Karpas-422 (cell line): ENCODE measurements at places on chromosomes 2 and 18. TPM values are rescaled to one million over a fixed set of nuclear protein-coding genes. Genes with fewer than 3 reads are reported as not detected.

DNA sequence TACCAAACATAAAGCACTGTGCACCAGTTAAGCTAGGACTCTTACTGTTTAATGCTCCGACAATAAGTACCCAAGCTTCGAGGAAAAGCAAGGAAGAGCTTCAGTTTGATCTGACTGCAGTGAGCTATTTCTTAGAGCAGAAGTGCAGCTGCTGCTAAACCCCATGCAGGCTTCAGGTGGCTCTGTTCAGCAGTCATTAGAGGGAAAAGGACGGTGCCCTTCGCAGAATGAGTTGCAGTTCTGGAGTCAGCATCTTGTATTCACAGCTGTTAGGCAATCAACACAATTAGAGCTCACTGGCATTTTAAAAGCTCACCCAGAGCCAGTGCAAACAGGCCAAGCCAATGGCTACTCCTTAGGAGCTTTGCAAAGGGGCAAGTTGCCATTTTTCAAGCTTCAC lies 1.5 kb upstream of the CERKL start:
- DNase-seq: peak; percentile 77

DNA sequence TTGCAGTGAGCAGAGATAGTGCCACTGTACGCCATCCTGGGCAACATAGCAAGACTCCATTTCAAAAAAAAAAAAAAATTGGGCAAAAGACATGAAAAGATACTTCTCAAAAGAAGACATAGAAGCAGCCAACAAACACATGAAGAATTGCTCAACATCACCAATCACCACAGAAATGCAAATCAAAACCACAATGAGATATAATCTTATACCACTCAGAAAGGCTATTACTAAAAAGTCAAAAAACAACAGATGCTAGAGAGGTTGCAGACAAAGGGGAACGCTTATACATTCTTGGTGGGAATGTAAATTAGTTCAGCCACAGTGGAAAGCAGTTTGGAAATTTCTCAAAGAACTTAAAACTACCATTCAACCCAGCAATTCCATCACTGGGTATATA lies 43.1 kb upstream of the CHAC2 start:
- DNase-seq: no peak

DNA sequence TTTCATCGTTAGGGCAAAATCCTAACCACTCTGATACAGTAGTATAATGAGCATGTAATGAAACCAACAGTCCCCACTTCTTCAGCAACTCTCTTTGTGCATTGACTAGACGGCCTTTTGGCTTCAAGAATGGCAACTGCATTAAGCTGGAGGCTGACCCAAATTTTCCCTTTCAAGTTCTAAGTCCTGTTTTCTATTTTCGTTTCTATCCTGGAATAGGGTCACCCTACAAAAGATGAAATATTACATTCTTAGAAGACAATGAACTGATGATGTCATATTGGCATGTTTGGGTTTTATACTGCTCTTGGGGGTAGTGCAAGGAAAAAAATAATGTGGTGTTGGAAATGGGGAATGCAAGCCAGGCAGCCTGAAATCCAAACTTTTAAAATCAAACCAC lies 254.4 kb downstream of the ETAA1 start:
- DNase-seq: peak; percentile 47

GRCh38 chr2:61380056-61380881 lies 90.6 kb downstream of the USP34 start:
- DNase-seq: no peak

DNA sequence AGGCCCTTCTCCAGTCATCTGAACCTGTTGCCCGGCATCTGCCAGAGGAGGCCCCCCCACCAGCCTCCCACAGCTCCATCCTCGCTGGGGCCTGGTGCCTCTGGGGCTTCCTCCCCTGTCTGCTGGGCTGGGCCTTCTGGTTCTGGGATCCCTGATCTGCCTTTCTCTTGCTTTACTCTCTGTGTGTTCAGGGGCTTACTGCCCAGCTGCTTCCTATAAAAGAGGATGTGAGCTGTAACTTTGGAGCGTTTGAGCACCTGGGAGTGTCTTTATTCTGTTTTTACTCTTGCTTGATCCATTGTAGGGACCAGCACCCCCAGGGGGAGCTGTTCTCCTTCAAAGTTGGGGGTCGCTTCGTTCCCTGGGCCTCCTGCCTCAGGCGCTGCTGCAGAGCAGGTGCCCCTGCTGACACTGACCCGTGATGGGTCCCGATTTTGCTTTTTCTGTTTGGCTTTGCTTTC lies 23.1 kb upstream of the FAHD2A start:
- DNase-seq: peak; percentile 65

- no peak for DNase-seq
Observed at GRCh38 chr2:185859506-185859905, 120.9 kb downstream of the FSIP2 start.

The UGT1A4 gene
- not detected in 2 replicates for total RNA-seq

The TMEM169 gene
- not detected in 2 replicates for total RNA-seq

The ALPG gene
- not detected in 2 replicates for total RNA-seq

DNA sequence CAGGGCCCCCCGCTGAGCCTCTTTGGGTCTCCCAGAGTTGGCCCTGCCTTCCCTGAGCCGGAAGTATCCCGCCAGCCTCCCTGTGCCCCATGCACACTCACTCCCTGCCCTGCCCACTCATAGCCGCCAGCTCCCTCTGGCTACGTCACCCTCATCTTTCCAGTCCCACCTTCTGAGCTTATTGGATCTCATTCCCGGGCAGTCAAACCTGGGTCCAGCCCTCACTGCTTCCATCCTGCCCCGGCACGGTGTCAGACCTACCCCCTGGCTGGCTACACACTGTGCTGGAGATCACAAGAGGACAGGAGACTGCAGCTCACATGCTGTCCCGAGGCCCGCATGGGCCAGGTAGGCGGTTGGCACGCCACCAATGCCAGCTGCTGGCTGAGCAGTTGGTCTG lies 147.2 kb downstream of the ASB1 start:
- no peak for DNase-seq

DNA sequence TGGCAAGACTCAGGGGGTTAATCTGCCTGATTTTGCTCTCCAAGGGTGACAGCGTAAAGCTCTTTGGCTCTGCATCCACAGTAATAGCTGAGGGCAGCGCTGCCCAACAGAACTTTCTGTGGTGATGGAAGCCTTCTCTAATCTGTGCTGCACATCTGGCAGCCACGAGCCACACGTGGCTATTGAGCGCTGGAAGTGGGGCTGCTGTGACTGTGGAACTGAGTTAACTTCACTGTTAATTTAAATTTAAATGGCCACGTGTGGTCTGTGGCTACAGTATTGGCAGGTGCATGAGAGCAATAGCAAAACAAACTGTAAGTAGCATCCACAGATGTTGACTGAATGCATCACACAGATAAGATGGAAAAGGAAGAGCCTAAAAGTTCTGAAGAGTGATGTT lies 47.3 kb upstream of the TMEM200C start:
- DNase-seq: no peak

DNA sequence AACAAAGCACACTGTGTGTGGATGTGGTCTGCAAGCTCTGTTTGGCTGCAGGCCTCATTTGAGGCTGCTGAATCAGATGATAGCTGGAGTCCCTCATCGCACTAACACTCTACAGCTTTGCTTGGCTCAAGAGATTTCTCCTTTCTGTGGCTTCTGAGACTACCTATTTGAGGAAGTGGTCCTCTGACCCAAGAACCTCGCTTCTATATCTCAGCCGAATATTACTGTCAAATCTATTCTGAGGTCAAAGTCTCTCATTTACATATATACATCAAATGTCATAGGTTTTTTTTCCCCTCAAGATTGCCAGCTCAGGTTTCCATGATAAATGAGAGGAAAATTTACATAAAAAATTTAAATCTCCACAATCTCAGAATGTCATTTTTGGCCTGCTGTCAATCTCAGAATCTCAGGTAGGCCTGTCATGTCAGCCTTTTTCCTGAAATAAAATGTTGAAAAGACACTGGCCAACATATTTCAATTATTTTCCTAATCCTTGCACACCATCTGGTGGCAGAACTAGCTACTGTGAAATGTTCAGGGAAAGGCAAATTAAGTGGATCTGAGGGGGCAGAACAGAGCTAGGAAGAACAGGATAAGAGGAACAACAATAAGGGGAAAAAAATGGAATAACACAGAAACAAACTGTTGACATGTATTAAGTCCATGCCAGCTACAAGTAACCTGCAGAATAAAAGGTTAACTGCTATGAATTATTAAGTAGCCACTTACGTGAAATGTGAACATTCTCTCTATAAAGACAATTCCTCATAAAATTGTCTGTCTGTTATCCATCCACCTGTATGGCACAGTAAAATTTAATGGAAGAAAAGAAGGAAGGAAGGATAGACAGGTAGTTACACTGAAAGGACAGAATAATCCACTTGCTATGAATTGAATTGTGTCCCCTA lies 39.3 kb downstream of the AP1S3 start:
- DNase-seq: peak; percentile 93

The TRIM54 gene
- not detected in 2 replicates for total RNA-seq

DNA sequence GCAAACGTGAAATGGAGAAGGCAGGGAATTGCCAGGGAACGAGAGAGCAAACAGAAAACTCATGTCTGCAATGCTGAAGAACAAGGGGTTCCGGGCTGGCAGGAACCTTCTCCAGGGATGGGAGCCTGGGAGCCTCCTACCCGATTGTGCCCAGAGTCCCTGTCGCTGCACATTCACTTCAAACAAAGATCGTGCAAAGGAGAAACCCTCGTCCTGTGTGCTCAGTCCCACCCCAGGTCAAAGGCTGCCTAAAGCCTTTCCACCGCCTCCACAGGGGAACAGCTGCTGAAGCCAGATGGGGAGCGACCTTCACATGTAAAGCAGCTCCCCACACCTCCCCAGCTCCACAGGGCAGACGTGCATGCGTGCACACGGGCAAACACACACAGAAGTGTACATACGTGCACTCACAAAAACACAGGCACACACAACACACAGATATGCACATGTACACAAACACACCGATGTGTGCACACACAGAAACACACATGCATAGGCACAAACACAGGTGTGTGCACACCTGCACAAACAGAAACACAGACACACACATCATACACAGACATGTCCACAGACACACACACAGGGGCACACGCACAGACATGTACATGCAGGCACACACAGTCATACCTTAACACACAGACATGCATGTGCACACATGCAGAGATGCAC lies 460.1 kb upstream of the SALL3 start:
- no peak for DNase-seq
